ENCODE measurements at places on chromosomes 12 and 14. TPM values are rescaled to one million over a fixed set of nuclear protein-coding genes. Genes with fewer than 3 reads are reported as not detected.

DNA sequence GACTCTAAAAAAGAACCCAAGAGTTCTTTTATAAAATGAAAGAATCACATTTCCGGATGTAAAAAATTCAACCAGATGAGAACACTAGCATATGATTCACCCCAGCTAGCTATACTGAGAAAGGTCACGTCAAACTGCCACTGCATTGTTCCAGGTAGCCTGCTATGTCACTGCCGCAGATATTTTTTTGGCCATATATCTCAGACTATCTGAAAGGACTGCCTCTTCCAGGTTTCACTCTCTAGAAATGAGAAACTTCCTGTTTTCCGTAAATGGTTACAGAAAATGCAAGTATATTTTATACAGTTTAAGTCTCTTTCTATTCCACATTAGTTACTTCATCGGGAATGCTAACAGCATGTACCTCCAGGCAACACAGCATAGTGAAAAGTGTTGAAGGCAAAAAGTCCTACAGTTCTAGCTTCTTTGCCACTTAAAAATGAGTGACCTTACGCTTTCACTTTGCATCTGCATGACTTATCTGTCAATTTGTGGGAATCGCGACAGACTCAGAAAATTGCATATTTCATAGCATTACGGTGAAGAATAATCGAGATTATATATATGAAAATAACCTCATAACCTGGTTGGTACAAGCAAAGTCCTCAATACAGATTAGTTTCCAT lies 105.2 kb downstream of the MED13L start:
- no peak for DNase-seq

DNA sequence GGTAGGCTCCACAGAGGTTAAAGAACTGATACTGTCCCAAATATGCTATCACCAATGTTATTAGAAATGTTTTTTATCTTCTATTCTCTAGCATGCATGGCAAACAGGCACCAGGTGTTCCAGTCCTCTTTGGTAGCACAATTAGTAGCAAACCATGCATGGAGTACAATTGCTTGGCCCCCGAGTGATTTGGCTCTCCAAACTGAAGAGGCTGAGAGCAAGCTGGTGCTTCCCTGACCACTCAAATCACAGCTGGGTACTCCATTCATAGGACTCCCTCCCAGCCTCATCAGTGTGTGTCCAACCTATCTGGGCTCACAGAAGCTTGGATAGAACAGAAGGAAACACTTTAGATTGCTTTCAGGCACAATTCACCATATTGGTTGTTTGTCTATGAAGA lies 93.4 kb downstream of the DIO2 start:
- no peak for DNase-seq

- no peak for DNase-seq
Observed at GRCh38 chr12:120652656-120653435, 12.4 kb downstream of the CABP1 start.

DNA sequence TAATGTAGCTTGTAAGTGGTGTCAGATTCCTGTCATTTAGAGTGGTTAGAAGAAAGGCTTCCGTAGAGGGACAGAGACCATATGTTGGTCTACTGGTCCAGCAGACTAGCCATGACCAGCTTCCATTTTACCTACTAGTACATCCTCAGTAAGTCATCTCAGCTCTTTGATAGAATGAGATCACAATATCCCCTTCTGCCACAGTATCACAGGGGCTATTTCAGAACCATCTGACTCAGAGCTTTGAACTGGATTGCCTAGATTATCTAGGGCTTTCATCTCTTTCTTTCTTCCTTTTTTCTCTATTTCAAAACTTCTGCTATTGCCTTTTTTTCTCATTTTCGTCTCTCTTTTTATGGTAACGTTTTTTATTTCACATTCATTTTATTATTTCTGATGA lies 4.7 kb downstream of the ZDHHC17 start:
- no peak for DNase-seq

GRCh38 chr12:58372298-58372697 lies 430.9 kb downstream of the ATP23 start:
- no peak for DNase-seq

DNA sequence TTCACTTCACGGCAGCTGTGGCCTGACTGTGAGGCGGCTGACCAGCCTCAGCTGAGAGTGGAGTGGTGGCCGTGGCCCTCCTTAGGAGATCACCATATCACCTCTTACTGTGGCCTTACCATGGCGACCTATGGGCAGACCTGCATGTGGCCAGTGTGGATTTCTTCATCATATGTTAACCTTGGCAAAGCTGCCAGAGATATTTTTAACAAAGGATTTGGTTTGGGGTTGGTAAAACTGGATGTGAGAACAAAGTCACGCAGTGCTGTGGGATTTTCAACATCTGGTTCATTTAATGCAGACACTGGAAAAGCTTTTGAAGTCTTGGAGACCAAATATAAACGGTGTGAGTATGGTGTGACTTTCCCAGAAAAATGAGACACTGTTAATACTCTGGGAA lies 46.9 kb downstream of the KLRG1 start:
- no peak for DNase-seq

DNA sequence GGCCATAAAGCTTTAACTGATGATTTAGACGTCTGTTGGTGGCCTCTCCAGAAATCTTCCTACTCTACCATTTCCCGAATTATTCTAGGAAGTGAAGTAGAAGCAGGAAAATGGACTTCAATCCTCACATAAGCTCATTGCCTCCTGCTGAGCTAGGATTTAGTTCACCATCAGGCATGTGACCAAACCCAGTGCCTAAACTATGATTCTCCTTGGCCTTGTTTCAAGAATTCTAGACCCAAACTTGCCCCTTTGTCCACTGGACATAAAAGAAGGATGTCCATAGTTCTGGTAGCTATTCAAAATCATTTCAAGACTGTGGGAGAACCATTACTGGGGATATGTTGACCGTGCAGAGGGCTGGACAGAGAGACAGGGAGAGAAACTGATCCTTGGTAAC lies 105.8 kb downstream of the C12orf50 start:
- no peak for DNase-seq

DNA sequence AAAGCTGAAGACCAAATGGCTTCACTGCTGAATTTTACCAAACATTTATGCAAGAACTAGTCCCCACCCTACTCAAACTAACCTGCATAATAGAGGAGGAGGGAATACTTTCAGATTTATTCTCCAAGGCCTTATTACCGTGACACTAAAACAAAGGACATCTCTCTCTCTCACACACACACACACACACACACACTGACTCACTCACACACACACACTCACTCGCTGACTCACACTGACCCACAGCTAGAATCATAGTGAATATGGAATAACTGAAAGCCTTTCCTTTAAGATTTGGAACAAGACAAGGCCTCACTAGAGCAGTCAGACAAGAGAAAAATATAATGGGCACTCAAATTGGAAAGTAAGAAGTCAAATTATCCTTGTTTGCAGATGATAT lies 1014.1 kb downstream of the TMTC2 start:
- no peak for DNase-seq

- no peak for DNase-seq
Observed at GRCh38 chr14:67773844-67774377, 42.5 kb downstream of the ZFYVE26 start.

- no peak for DNase-seq
Observed at GRCh38 chr14:51783765-51784164, 76.6 kb upstream of the GNG2 start.

DNA sequence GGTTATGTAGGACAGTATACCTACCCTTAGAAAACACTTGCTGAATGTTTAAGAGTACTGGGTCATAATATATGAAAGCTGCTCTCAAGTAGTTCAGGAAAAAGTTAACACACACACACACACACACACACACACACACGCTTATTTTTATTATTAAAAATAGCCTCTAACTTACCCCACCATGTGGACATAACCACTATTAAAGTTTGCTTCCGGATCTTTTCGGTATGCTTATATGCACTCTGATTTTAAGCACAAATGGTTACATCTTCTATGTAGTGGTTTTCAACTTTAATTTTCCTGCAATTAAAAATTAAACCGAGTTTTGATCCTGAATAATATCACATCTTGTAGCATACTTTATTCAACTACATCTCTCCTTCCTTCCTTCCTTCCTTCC lies 84.9 kb upstream of the TRAF3 start:
- no peak for DNase-seq

DNA sequence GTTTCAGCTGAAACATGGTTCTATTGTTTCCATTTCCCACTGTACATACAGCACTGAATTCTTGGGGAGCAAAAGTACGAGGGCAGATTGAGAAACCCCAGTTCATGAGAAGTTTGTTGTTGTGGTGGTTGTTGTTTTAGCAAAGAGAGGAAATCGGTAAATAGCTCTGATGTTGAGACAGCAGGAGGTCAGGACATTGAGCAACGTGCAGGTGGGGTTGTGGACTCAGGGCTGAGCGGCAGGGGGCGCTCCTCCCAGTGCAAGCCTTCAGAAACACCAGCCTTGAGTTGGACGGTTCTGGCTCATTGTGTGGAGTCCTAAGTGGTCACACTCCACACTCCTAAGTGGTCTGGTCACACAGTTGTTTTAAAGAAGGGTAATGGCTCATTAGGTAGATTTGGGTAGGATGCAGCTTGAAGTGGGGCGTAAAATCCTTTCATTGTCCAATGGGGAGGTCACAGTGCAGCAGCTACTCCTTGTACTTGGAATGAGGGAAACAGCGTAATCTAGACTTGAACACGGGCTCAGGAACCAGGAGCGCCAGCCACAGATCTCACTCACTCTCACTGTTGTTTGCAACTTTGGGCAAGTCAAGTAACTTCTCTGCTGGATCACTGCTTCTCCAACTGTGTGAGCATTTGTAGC lies 14.5 kb upstream of the PWP1 start:
- no peak for DNase-seq

DNA sequence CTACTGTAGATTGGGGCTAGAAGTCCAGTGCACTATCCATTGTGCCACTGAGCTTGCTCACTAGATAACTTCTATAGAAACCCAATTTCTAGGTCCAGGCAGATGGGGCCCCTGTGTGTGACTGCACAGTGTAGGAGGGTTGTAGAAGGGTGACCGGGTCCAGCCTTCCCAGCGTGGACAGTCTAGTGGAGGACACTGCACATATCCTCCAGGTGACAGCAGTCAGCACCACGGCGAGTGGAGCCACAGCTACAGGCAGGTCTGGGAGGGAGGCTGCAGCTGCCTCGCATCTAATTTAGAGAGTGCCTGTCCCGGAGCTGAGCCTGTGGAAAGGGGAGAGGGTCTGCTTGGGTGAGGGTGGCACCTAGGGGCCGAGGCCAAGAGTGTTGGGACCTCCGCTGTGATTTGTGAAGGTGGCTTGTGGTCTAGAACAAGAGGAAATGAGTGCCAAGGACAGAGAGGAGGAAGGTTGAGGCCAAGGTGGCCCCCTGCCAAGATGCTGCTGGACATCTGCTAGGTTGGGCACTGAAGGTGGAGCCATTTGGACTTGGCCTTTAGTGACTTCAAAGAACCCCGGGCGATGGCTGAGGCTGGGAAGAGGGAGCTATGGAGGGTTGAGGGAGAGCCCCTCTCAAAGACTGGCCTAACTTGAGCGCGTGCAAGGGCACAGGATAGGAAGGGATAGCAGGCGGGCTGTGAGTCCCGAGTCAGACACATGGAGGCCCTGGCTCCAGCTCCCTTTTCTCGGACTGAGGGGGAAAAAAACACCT lies 46.0 kb upstream of the TRAF3 start:
- no peak for DNase-seq

GRCh38 chr14:98229656-98230366 lies 1042.2 kb downstream of the BCL11B start:
- no peak for DNase-seq

DNA sequence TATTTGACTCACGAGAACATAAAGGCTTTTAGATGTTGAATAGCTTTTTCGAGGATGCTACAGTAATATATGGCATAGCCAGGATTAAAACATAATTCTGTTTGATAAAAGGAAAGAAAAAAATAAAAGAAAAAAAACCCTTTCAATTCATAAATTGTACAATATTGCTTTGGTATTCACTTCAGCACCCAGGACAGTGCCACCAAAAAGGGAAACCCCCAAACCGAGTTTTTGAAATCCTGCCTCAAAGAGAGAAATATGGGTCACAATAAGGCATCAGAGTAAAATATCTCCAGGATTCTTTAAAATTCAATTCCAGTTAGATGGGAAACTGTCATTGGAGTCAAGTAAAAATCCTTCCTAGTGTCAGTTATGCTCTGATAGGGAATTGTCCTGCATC lies 551.2 kb upstream of the SEL1L start:
- no peak for DNase-seq

DNA sequence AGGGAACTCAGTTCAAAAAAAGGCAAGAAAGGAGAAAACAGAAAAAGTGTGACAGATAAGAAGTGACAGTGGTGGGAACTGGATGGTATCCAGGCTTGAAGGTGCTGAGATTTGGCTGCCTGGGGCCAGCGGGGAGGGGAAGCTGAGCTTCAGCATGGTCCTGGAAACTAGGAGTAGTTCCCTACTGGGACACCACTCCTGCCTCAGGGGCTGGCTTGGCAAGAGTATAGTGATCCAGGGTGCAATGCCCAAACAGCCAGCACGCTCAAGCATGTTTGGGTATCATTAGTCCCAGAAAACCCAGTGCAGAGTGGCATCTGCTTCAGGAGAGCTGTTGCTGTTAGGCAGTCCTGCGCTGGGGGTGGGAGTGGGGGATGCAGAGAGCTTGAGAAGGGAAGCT lies 49.5 kb upstream of the KTN1 start:
- no peak for DNase-seq

DNA sequence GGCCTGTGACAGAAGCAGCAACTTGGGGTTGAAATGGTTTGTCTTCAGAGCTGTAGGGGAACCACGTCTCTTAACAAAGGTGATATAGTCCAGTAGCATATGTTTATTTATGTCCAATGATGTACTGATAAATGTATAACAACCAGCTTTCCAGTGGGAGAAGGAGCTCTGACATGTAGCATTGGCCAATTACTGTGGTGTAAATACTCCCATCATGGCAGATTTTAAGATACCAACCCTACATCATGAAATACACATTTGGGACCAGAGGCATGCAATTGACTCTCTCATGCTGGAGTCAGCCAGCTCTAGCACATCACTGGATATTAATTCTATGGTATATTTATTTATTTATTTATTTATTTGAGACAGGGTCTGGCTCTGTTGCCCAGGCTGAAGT lies 50.6 kb upstream of the CHST11 start:
- no peak for DNase-seq

DNA sequence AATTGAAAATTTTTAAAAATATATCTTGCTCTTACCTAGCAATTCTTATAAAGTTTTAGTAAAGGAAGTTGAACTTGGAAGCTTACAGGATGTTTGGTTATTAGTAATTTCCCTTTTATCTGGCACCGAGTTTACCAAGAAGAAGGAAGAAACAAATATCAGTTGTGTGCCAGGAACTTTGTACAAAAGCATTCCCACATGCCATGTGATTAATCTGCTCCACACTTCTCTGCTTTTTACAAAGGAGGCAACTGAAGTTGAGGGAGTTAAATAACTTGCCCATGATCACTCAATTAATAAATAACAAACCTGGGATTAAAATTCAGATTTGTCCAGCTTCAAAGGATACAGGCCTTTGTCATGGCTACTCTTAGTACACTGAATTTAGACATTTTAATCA lies 122.5 kb upstream of the BCAT1 start:
- no peak for DNase-seq

Gene BIN2
- total RNA-seq = 2.3 TPM

Gene OTOGL
- 0.59 TPM for total RNA-seq

Gene GALNT4
- 5.3 TPM for total RNA-seq

Gene LRP1-AS
- total RNA-seq = not detected

Gene TRPV4
- total RNA-seq = 6.4 TPM

Gene OR4M1
- not detected for total RNA-seq

Gene TGM1
- total RNA-seq = 1.6 TPM
